Suprapubic skin (tissue), 4 donors: ENCODE measurements at places on chromosomes 13 and 19.
A peak's percentile ranks its signal among the peaks of the same experiment; 100 is the strongest.

DNA sequence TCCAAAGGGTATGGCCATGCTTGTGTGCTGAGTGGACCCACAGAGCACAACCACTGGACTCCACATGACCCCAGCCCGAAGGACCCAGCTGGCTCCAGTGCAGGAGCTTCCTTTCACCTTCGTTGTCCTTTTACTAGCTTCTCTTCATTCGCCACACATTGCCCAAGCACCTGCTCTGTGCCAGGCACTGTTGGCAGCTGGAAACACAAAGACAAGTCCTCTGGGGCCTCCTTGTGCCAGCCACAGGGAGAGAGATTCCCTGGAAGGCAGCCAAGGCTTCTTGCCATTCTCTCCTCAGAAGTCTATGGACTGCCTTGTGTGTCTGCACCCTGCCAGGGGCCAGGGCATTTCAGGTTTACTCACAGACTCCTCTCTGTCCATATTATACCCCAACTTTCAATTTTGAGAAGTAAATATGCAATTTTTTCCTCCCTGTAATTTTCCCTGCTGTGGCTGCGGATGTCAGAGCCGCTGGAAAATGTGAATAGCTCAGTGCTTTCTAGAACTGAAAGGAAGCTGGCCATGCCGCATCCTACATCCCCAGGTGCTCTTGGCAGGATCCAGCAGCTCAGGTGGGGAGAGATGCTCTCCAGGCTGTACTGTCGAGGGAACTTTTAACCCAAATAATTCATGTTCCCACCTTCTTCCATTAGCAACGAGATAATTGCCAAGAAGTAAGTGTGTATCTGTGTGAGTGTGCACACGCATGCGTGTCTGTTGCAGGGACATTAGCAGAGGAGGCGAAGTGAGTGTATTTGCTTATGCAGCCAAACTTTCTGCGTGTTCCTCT, 57.2 kb downstream of the CHST8 start:
- peak; percentile 43 for DNase-seq

DNA sequence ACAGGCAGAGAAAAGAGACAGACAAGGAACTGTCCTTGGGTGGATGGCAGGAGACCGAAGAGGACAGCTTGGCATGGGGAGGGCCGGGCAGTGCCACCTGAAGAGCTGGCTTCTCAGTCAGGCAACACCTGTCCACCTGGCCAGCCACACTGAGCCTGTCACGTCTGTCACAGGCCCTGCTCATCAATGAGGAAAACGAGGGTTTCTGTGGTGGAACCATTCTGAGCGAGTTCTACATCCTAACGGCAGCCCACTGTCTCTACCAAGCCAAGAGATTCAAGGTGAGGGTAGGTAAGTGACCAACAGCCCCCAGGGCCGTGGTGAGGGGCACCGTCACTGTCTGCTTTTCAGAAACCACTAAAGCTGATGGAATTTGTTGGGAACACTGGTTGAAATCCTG, 11.2 kb upstream of the PROZ start:
- DNase-seq: no peak

- DNase-seq: no peak
Measured at GRCh38 chr19:28196961-28197360, 1016.0 kb downstream of the UQCRFS1 start.

DNA sequence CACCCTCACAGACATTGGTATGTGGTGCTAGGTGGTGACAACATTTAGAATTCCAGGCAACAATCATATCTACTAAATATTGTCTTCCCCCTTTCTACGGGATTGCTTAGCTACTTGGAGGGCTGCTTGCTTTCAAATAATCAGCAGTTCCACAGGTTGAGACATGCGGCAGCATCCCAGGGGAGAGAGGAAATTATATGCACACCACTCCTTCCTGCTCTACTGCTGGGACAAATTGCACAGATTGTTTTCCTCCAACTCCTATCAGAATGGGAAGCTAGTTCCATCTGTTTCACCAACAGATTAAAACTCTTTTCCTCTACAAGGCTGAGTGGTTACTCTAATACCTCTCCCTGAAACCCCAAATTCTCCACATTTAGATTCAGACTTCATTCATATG, 275.4 kb downstream of the DNAJC15 start:
- DNase-seq: no peak

DNA sequence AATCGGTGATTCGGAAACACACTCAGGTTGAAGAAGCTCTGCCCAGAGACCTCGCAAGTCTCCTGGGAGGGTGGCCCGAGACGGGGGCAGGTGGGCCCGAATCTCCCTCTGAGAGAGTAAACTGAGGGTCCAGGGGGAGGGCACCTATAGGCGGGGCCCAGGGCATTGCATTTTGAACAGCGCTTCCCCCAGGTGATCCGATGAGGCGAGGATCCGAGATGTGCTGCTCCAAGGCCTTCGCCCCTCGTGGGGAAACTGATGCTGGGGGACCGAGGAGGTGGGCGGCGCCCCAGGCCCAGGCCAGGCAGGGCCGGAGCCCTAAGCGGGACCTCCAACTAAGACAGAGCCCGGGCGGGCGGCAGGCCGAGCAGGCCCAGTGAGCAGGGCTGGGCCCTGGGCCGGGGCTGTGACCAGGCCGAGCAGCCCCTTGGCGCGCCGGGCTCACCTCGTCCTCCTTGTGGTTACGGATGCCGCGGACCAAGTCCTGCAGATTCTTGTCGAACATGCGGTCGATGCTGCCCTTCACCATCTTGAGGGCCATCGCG, 500 bp downstream of the AP3D1 start:
- DNase-seq: no peak

GRCh38 chr19:35512831-35513627, 420 bp downstream of the DMKN start:
- DNase-seq: no peak

DNA sequence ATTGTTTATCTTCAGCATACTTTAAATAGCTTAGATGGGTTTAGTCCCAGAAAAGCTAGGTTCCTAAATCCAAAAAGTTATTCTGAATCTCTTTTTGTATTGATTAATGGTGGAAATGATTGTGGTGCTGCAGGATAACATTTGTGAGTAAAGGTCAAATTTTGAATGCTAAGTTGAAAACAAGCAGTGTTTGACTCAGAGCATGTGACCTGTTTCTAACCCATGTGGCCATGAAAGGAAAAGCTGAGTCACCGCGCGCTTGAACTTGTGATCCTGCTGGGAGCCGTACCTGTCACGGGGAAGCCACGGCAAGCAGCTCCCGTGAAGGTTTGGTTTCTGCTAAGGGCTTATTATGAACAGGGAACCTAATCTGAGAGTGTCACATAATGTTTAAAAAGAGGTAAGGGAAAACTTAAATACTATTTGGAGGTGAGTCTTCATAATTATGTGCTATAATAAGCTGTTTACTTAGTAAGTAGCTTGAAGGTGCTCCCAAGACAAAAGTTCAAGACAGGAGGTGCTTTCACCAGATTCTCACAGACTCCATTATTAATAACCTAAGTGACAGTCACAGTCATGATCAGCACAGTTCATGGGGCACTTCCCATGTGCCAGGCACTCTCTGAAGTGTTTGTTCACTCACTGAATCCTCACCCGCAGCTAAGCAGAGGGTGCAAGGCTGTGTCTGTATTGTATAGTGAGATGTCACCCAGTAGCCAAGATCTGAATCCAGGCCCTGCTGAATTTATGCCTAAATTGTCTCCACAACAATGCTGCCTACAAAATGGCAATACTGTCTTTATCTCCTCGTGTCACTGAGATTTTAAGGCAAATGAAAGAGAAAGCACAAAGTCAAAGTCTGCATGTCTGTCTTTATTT, 286.5 kb downstream of the MYO16 start:
- peak; percentile 89 for DNase-seq
